ENCODE measurements at places on chromosomes 16 and 17.

- DNase-seq = no peak
Measured at GRCh38 chr17:8080208-8080798, 7.2 kb downstream of the ALOX12B start.

DNA sequence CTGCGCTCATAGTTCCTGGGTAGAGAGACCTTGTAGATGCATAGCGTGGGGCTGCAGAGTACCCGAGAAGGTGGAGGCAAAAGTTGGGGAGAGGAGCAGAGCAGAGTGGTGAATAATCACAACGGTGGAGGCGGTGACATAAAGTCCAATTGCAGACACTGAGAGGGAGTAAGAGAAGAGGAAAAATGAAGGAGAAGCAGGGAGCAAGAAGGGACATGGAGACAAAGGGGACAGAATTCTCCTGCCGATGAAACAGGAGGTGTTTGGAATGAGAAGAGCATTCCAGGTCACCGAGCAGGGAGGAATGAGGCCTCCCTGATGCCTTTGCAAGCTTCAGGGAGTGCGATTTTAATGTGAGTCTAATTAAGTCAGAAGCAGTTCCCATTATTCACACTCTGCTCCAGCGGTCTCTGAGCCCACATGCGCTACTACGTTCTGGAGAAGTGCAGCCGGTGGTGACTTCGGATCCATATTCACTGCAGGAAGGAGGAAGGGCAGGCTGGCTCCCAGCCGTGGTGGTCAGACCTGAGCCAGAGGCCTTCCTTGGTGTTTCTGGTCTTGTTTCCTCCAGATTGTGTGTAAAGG, 108.0 kb upstream of the DNAH9 start:
- DNase-seq = no peak

GRCh38 chr16:79267146-79267545, 333.4 kb downstream of the MAF start:
- DNase-seq = no peak

GRCh38 chr16:78574571-78574970, 475.1 kb downstream of the WWOX start:
- no peak for DNase-seq

GRCh38 chr16:52351451-52351850, 195.5 kb downstream of the TOX3 start:
- DNase-seq = peak; percentile 34

- DNase-seq = peak; percentile 91
Measured at GRCh38 chr17:7988750-7989178, 13.7 kb upstream of the GUCY2D start.

- no peak for DNase-seq
Measured at GRCh38 chr17:70859829-70860228, 690.5 kb downstream of the KCNJ2 start.

DNA sequence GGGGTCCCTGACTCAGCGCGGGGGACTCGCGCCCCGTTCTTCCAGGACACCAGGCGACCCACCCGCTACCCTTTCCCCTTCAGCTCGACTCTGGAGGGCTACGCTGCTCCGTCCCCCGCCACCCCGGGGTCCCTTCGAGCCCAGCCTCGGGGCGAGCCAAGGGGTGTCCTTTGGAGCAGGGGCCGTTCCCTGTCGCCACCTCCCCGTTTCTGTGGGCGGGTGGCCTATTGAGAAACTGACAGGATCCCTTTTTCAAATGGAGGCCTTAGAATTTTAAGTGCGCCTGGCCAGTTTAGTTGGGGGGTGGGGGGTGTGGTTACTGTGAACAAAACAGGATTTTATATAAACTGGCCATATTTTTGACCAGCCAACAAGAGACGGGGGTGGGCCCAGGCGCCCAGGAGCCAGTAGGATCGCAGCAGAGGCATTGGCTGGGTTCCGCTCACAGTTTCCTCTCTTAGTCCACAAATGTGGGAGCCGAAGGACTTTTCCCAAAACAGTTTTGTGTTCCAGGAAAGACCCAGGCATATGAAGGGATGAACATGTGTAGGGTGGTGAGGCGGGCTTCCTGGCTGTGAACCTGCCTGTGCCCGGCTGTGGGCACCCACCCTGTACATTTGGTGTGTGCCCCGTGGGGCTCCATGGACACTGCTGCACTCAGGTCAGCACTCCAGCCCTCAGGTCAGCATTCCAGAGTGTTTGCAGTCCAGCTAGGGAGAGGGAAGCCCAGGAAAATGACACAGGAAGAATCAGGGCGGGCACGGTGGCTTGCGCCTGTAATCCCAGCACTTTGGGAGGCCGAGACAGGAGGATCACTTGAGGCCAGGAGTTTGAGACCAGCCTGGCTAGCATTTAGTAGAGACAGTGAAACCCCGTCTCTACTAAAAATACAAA, 722 bp upstream of the TIMP2 start:
- peak; percentile 86 for DNase-seq

DNA sequence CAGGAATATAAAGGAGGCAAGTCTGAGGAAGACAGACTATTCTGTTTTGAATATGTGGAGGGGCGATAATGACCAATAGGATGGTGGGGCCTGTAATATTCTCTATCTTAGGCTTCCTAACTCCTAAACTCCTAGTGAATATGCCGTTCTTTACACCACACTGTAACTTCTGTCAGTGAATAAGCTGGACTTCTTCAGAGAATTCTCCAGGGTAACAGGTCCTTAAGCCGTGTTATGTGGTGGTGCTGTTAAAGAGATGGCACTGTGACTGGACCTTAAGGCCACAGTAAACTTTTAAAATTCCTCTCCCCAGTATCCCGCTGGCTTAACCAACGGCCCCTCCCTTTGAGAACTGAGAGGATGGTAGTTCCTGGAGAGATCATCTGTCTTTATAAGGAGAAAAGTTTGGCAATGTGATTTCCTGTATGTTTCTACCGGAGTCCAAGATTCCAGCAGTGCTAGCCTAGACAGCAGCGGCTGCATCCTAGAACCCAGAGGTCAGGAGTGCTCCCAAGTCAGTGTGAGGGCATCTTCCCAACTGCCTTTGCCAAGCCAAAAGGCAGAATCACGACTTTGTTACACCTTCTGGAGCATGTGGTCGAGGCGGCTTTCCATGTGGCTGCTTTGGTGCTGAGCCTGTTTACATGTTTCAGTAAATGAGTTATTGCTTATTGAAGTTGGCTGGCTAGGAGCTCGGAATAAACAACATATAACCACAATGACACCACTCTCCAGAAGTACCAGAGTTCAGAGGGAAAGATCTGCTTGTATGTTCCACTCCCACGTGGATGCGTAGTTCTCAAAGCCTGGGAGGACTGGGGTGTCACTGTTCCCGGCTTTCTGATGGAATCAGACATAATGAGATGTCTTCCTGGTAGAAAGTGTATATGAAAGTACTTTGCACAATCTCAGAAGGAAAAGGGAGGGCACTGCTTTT, 41.0 kb downstream of the TUBD1 start:
- peak; percentile 57 for DNase-seq

- no peak for DNase-seq
Measured at GRCh38 chr17:81096741-81097133, 61.8 kb downstream of the BAIAP2 start.

- no peak for DNase-seq
Measured at GRCh38 chr17:55366020-55366481, 55.6 kb downstream of the MMD start.

DNA sequence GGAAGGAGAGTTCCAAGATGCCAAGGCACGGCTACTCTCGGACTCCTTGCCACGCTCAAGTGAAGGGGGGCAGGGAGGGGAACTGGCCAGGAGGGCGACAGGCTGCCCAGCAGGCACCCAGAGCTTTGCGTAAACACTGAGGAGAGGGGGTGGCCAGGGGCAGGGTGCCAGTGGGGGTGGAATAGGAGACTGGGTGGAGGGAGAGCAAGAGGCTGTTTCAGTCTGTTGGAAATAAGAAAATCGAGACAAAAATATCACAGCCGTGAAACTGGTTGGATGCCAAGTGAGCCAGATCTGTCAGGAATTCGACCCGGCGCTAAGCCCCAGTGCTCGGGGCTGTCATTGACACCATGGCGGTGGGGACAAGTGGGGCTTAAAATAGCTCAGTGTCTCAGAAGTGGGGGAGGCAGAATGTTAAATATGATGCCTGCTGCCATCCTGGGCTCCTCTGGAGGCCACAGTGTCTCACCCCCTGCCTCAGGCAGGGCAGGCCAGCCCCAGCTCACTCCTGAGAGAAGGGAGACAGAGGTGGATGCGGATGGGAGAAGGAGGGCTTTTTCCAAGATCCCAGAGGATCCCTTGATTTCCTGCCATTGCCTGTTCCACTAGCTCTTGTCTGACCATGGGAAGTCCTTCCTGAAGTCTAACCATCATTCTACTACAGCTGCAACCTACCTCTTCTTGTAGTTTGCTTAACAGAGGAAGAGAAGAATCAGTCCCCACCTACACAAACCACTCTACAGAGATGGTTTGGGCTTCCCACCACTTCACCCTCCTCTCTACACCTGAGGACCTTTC, 9.5 kb downstream of the PNMT start:
- DNase-seq = peak; percentile 59

DNA sequence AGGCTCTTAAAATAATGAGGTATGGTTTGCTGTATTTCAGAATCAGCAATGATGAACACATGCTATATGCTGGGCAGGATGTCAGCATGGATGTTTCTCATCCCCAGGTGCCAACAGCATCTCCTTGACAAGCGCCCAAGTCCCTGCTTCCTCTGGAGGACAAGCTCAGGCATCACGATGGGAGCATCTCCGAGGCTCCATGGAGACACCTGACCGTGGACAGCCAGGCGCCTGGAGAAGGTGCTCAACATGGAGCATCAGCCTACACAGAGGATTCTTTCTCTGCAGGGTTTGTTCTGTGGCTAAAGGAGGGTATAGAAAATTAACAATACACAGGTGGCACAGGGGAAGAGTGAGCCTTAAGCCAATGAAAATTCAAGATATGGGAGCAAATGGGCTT, 72.1 kb downstream of the SLC5A11 start:
- DNase-seq = no peak

- DNase-seq = no peak
Measured at GRCh38 chr16:52492789-52493357, 54.1 kb downstream of the TOX3 start.

DNA sequence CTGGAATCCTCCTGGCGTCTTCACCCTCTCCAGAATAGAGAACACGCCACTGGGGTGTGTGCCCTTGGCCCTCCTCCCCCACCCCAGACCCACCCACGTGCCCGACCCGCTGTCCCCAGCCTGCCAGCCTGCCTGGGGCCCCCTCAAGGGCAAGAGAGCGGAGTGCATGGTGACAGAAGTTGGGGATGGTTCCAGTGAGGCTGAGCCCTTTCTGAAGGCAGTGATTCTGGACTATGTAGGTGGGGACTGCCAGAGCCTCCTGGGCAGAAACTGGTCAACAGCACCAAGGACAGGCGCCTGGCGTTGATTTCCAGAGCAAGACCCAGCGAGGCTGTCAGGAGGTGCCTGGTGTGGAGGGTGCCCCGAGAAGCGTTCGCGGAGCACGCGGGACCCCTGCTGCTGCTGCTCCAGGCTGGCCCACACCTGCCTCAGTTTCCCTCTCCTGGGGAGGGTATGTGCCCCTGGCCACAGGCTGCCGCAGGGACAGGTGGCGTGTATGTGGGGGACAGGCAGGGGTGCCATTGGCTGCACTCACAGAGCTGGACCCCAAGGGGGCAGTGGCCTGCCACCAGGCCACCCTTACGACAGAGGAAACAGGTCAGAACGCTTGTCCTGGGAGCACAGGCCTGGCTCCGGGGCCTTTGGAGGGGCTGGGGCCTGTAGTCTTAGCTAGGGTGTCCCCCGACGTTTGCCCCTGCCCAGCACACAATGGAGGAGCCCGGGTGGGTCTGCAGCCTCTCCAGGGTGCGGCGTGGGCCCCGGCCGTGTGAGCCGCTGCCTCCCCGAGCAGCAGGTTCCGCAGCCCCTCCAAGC, 1.2 kb downstream of the SSTR5 start:
- DNase-seq = no peak

DNA sequence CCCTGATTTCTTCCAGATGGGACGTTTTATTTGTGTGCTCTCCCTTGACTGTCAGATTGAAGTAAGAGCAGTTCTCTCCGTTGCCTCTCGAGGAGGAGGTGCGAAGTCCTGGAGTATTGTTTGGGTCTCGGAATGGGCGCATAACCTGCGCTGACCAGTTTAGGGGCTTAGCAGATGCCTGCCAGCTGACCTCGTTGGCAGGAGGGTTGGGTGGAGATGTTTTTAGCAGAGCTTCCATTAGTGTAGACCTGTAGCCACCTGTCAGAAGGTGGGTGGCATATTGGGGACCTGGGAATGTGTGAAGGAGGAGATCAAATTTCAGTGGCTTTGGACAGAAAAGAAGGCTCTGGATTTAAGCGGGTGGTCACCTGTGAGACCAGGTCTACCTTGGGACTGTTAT, 3.6 kb downstream of the RASD1 start:
- DNase-seq = no peak

GRCh38 chr16:46972429-46973206, 856 bp downstream of the DNAJA2 start:
- DNase-seq = peak; percentile 53

All from astrocyte of the hippocampus (primary cell).